ENCODE measurements at places on chromosomes 12 and 14.

DNA sequence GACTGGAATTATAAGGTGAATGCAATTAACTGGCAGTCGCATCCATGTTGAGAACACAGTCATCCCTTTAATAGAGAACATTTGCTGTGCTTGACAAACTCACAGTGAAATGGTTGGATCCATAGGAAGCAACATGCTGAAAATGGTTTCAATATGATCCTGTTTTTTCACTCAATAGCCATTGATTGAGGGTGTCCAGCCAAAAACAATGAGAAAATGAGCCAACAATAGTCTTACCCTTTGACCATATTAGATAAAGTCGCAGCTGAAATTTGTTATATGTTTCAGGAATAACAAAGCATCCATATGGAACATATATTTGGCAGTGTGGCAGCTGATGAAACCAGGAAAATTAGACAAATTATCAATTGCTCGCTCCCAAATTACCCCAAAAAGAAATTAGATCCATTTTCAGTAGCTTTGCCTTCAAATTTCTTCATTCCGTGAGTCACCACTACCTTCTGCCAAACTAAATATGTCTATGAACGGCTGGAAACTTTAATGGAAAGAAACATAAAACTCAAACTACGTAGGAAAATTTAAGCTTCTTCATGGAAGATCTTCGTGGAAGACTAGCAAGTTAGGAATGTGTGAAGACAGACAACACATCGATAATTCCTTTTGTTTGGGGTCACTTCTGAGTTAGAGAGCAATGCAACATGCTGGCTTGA, 17.4 kb downstream of the IGF1 start:
- no peak for DNase-seq

GRCh38 chr12:65182012-65182739, 12.8 kb downstream of the LEMD3 start:
- DNase-seq = no peak

DNA sequence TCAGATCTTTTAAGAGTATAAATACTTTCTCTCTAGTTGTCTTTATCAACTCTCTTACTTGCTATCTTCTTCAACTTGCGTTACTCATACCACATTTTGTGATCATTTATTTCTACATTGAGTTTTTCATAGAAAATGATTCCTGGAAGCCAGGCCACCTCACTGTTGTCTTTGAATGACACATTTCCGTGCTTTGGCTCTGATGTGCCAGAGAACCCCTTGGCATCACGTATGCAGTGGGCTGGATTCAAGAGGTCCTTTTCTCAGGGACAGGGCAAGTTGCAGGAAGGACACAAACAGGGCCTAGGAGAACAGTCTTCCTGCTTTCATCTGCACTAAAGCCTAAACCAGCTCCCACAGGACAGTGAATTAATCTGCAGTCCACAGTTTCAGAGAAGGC, 70.3 kb upstream of the PYGL start:
- DNase-seq = no peak

- DNase-seq = peak; percentile 90
Measured at GRCh38 chr12:124517260-124518050, 50.0 kb downstream of the NCOR2 start.

DNA sequence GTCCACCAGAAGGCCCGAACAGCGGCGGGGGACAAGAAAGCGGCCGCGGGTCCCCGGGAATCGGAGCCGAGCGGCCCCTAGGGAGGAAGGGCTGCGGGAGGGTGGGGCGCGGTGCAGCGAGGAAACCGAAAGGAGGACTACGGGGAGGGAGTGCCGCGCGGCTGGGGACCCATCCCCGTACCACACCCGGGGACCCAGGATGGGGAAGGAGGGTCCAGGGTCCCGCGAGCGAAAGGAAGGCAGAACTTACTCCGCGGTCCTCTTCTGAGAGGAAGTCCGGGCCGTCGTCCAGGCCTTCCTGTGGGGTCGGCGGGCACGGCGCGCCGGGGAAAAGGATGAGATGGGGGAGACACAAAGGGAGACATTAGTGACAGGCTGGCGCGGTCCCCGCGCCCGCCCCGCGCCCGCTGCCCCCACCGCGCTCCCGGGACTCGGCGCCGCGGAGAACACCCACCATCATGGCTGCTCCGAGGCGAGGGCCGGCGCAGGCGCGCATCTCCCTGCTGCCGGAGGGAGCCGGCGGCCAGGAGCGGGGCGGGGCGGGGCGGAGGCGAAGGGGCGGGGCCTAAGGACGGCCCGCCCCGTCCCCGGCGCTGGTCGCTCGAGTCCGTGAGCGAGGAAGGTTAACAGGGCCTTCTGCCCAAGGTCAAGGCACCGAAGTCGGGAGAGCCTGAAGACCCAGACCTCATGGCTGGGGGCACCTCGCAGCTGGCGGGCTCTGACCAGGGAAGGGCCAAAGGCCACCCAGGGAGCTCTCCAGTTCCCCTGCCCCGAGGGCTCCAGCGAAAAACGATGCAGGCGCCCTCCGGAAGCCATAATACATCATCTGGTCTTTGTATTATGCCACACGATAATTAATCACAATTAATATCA, at the start of gene SNX6:
TSS of gene SNX6 (minus strand) at position 492 of the 873 bp plus-strand sequence. CDS start at position 460, 32 bp downstream.
- DNase-seq = peak; percentile 88

DNA sequence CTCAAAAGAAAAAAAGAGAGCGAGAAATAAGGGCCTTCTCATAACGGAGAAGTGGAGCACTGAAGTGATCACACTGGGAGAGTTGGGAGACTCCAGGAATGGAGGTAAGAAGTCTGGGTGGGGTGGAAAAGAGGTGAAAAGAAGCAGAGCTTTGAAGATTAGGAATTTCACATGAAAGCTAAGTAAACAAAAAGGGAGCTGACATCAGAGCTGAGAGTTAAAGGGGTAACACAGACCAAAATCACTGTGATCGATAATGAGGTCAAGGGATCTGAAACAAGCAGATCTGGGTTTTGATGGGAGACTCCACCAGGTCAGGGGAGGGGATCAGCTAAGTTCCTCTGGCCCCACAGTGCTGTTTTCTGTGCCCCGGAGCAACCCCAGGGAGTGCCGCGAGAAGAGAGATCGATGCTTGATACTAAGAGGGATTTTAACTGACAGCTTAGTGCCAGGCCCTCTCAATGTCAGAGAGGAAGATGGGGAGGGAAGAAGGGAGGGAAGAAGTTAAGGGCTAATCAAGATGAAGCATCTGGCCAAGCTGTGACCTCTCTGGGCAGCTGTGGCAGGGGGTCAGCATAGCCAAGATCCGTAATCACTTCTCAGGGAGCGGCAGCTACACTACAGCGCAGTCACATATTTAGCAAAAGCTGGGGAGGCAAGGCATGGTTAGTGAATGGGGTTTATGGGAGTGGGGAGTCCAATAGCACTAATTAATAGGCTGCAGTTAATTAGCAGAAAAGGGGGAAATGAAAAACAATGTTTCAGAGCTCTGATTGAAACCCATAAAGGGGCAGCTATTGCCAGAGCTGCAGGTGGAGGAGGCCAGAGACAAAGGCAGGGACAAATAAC, 8.0 kb downstream of the AQP6 start:
- no peak for DNase-seq

- peak; percentile 32 for DNase-seq
Measured at GRCh38 chr14:69002069-69002468, 23.0 kb upstream of the ACTN1 start.

DNA sequence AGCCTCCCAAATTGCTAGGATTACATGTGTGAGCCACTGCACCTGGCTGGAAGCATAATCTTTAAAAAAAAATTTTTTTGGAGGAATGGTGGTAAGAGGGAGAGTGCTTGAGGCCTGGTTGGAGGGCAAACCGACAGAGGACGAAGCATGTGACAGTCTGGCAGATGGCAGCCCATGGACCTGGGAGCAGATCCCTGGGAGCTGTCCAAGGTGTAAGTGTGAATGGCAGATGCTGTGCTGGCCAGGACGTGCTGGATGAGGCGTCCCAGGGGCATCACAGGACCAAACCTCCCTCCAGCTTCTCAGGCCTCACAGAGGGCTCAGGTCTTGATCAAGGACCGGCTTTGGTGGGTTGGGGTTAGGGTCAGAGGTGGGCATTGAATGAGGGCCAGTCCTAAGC, 128.4 kb upstream of the NCOR2 start:
- DNase-seq = no peak

DNA sequence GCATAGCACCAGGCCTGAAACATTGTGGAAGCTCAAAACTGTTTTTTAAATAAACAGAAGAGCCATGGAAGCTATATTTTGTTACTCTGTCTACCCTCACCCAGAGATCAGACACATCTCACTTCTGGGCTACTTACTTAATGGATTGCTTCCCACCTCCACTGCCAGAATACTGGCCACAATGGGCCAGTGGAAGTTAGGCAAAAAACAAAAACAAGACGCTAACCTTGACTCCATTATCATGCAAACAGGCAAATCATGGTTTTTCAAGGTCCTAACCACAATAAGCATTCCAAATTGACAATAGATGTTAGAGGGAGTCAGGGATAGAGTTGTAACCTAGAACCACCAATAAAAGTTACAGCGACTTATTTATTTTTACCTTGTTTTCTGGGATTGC, 52.7 kb upstream of the PTCSC3 start:
- DNase-seq = no peak

DNA sequence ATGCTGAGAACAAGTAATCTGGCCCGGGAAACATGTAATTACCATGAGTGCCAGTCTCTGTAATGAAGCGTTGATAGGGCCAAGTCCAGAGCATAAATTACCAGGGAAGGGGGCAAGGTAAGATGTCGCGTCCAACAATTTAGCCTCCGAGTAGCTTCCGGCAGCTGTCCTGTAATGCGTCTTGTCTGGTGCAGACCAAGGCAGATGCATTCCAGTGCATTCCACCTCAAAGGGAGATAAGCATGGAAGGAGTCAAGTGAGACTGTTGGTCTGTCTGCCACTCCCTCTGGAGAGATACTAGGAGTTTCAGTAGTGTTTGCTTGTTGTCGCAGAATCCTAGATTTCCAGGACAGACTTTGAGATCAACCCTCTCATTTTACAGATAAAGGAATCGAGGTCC, 218.3 kb downstream of the AACS start:
- no peak for DNase-seq

DNA sequence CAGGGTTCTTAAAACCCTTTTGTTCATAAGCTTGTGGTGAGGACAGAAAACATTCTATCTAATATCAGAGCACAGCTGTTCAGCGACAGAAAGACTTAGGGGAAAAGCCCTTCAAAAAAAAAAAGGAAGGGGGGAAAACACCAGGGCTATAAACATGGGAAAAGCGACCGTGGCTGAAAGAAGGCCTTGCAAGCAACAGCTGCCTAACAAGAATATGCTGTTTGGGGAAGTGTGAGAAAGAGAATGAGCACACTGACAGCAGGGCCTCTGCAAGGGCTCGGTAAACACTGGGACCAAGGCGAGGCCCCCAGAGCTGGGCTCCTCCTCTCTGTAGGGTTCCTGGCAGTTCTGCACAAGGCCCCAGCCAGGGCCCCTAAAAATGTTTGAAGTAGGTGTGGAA, 27.4 kb upstream of the CCND2 start:
- no peak for DNase-seq

DNA sequence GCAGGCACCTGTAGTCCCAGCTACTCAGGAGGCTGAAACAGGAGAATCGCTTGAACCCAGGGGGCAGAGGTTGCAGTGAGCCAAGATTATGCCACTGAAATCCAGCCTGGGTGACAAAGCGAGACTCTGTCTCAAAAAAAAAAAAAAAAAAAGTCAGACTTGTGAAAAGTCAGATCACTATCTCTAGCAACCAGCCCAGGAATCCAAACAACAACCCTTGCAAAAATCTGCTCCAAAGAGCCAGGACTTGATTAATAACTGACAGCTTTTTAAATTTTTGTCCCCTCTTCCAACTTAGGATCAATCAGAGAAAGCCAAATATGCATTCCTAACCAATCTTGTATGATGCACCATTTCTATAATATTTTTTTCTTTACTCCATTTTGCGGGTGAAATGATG, 7.7 kb upstream of the NFATC4 start:
- DNase-seq = no peak

GRCh38 chr12:61504396-61505080, 755.7 kb upstream of the USP15 start:
- DNase-seq = no peak

GRCh38 chr12:100324498-100324897, 32.4 kb upstream of the SLC17A8 start:
- no peak for DNase-seq

GRCh38 chr12:56808954-56809353, 45.8 kb downstream of the HSD17B6 start:
- no peak for DNase-seq

GRCh38 chr12:94941440-94941862, 62.0 kb downstream of the NDUFA12 start:
- peak; percentile 34 for DNase-seq

GRCh38 chr14:71231521-71232393, 324.5 kb downstream of the PCNX1 start:
- DNase-seq = peak; percentile 50

GRCh38 chr12:69002969-69003368, 70.0 kb upstream of the CPM start:
- DNase-seq = no peak

All from upper lobe of left lung (tissue), 6 donors.